ENCODE measurements at places on chromosomes 6 and 20.

GRCh38 chr6:9503111-9503761, 911.6 kb downstream of the TFAP2A start:
- DNase-seq = no peak

- DNase-seq = no peak
Observed at GRCh38 chr6:162777091-162777490, 49.3 kb downstream of the PACRG start.

DNA sequence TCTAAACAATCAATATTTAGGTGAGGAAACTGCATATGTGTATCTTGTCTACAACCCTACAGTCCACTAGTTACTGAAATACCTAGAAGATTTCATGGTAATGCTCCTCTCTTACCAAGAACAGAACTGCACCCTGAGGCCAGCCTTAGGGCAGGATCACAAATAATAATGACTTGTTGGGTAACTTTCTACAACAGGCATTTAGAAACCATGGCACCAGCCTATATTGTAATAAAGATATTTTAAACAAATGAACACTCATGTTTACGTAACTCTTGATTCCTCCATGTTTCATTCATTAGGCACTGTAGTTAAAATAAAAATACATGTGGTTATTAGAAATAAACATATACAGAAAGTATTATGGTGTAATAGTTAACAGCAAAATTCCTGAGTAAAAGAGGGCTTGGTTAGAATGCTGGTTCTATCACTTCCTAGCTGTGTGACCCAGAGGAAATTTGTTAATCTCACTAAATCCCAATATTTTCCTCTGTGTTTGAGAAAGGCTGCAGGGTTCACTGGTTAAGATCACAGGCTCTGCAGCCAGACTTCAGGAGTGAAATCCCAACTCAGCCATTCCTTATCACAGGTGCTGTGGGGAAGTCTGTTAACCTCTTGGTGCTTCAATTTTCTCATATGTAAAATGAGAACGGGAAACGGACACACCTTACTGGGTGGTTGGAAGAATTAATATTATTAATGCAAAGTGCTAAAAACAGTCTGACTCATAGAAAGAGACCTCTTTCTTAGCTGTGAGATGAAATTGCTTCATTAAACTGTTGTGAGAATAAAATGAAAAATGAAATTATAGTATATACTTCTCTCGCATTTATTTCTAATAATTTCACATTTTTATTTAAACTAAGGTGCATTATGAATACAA, 8.5 kb downstream of the HMGN3 start:
- no peak for DNase-seq

GRCh38 chr6:168371185-168371584, 51.6 kb upstream of the DACT2 start:
- no peak for DNase-seq

DNA sequence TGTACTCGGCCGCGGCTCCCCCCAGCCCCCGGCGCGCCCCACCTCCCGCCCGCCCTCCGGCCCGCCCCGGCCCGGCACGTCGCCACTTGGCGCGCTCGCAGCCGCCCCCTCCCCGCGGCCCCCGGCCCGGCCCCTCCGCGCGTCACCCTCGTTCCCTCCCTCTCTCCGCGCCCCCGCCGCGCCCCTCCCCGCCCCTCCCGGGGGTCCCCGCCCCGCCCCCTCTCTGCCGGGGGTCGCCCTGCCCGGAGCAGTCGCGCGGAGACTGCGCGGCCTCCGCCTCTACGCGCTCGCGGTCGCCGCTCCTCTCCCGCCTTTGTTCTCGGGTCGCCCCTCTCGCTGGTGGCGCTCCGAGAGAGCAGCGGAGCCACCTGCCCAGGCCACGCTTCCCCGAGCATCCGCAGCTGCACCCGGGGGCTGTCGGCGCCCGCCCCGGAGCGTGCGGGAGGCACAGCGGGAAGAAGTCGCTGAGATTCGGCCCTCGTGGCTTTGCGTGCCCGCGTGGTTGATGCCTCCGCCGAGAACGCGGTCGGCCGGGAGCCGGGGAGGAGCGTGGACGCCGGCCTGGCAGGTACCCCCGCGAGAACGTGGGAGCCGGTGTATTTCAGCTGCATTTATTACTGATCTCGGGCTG, at the start of gene PHF10:
PHF10 (minus strand) TSS at position 7 of the 631 bp plus-strand sequence. CDS start 569 bp downstream, outside the sequence.
- peak; percentile 53 for DNase-seq

DNA sequence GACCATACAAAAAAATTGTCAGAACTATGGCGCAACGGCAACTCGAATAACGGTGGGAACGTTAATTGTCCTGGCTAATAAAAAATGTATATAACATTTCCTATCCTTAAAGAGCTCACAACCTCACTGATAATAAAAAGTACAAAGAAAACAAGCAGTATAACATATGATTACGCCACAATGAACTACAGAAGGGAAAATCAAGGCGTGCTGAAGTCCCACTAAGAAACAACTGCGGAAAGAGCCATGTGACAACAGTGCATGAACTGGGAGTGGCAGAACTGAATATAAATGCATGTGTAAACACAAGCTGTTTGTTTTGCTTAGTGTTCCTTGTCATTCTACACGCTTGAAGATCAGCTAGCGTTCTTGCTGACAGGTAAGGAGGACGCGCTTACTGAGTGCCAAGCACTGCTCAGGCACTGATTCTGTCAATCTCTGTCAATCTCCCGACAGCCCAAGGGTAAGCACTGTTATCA, 466 bp upstream of the PSMB1 start:
- DNase-seq = no peak

- DNase-seq = no peak
Observed at GRCh38 chr20:33863440-33864323, 52.5 kb downstream of the CHMP4B start.

DNA sequence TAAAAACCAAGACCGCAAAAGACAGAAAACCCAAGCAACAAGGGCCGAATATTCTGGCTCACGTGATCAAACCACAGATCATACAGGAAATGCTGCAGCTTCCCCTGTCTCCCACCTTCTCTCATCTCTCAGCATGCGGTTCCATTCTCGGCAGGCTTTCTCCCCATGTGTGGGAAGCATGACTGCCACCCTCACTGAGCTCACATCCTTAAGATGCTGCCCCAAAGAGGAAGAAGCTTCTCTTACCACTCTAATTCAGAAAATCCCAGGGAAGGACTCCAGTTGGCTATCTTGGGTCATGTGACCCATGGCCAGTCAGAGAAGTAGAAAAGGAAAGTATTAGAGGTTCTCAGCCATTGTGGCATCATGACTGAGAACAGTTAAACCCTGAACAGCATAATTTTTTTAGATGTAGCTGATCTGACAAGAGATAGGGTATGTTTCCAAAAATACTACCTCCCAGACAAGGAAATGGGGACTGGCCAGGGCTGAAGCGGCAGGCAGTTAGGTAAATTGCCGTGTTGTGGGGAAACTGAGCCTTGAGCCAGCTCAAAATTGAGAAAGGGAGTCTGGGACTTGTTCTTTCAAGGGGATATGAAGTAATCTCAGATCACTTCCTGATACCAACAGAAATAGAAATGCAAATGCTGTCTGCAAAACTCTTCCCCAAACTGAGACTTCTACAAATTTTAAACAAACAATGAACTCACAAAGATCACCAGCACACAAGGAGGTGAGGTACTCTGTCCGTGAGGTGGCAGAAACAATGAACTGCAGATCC, 37.1 kb upstream of the GRM4 start:
- DNase-seq = no peak

All from NCI-H1930 (cell line).